GM12864 (cell line): ENCODE measurements at places on chromosomes 11 and 22.

GRCh38 chr11:125398994-125399640, 96.9 kb downstream of the FEZ1 start:
- DNase-seq = no peak

DNA sequence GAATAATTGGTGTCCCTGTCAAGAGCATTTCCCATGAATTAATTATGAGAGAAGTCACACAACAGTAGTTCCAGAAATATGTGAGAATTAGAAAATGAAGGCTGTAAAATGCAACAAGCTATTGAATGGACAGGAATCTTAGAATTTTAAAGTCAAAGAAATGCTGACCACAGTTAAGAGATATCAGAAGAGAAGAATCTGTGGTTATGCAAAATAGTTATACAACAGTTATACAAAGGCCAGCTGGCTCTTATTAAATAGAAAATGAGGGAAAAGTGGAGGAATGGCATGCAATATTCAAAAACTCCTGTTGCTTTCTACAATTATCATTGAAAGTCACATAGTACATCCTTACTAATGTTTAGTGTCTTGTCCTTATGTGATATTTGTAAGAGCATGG, 27.4 kb downstream of the CASP12 start:
- no peak for DNase-seq

DNA sequence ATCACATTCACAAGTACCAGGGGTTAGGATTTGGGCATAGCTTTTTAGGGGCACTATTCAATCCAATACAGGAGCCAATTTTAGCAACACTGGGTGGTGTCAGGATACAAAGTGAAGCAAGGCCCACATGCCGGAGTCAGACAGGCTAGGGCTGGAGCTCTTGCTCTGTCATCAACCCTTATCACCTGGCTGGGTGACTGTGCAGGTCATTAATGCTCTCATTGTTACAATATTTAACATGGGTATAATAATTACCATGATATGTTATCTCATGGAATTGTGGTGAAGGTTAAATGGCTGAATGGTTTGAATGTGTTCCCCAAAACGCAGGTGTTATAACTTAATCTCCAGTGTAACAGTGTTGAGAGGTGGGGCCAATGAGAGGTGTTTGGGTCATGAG, 143.3 kb upstream of the THY1 start:
- no peak for DNase-seq

DNA sequence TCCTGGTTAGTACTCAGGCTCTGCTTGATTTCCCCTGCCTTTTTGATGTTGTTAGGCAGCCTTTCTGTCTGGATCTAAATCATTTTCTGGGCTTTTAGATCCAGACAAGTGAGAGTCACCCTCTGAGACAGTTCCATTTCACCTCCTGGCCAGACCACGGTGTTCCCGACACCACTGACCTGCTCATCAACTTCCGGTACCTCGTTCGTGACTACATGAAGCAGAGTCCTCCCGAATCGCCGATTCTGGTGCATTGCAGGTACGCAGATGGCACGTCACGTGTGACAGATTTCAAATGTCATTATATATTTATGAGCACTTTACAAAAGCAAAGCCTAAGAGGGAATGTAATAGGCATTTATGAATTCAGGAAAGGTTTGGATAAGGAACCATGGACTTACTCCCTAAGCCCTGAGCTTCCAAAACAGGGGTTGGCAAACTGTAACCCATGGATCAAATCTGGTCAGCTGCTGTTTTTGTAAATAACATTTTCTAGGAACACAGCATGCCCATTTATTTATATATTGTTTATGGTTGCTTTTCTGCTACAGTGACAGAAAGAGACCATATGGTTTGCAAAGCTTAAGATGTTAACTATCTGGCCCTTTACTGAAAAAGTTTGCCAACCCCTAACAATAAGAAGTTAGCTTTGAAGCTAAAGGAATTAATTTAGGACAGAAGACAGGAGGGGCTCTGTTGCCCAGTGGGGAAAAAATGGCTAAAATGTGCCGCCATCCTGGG, 53.1 kb upstream of the OR4B1 start:
- no peak for DNase-seq

GRCh38 chr11:6603287-6604080, at the start of the genes ILK and RRP8:
Gene ILK, plus strand, starts transcription at chr11:6603774. Its CDS starts 498 bp downstream, at chr11:6604272.
Gene RRP8, minus strand, starts transcription at chr11:6603616. Its CDS starts 114 bp downstream, at chr11:6603502.
- DNase-seq = peak; percentile 66

- no peak for DNase-seq
These were observed 18.9 kb upstream of the VWA5A start for GRCh38 chr11:124096364-124096763.

GRCh38 chr11:83158357-83158786, 1.4 kb downstream of the PCF11 start:
- DNase-seq = no peak
